ENCODE measurements at places on chromosomes 7 and 10. TPM values are rescaled to one million over a fixed set of nuclear protein-coding genes. Genes with fewer than 3 reads are reported as not detected.
A peak's percentile ranks its signal among the peaks of the same experiment; 100 is the strongest.

The TEX47 gene
- not detected for total RNA-seq

DNA sequence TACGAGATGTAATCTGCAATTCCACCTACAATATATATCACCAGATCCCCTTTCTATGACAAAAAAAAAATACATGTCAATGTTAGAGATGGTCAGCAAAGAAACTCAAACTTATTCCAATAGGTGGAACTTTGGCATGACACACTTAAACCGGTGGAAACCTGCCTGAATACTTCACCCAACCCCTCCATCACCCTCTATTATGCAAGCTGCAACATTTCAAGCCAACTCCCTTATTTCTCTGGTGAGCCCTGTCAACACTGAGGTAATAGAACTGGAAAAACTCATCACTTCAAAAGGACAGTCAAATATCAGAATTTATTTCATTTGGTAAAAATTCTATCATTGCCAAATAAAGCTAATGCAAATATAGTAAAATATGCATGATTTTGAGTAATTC is 3.6 kb downstream of the ZNF438 start:
- no peak for DNase-seq

DNA sequence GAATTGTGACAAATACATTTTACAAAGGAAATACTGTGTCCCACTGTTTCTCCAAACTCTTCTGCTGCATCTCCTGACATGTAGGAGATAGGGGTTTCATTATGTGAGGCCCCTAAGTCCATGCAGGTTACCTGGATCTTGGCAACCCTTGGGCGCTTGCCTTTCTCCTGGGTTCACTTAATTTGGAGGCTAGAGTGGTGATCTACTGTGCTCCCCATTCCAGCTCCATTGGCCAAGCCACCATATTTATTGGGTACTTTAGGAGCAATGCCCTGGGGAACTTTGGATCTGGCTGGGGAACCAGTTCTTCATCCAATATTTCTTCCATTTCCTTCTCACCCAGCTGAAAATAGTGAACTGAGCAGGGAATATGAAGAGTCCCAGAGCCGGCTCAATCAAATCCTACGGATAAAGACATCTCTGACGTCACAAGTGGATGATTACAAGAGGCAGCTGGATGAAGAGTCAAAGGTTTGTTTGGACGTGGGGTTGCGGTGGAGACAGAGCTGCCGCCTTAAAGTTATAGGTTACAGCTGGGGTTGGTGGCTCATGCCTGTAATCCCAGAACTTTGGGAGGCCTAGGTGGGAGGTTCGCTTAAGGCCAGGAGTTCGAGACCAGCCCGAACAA is 18.5 kb downstream of the MYH16 start:
- no peak for DNase-seq

The ABCB1 gene
- not detected for total RNA-seq

- DNase-seq, result no peak
Observed at GRCh38 chr10:1309617-1310270, 253.6 kb downstream of the WDR37 start.

The RBM20 gene
- 1.3 TPM for total RNA-seq

DNA sequence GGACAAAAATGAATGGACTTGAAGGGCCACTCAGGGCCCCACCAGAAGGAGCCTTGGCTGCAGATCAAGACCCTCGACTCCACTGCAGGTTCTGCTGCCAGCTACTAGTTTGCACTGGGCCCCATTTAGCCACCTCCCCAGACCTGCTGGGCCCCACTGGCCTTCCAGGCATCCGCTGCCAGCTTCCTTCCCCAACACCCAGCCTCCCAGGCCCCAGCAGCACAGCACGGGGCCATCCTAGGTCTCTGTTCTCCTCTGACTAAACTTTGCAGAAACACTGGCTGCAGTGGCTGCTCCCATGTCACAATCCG is 277.4 kb upstream of the KLF14 start:
- DNase-seq, result no peak

DNA sequence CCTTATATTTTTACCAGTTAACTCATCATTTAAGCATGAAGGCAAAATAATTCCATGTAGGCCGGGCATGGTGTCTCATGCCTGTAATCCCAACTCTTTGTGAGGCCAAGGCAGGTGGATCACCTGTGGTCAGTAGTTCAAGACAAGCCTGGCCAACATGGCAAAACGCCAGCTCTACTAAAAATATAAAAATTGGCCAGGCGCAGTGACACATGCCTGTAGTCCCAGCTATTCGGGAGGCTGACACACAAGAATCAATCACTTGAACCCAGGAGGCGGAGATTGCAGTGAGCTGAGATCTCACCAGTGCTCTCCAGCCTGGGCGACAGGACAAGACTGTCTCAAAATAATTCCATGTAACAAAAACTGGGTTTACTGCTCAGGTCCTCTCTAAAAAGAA is 18.3 kb downstream of the HNRNPA2B1 start:
- DNase-seq, result peak; percentile 16

DNA sequence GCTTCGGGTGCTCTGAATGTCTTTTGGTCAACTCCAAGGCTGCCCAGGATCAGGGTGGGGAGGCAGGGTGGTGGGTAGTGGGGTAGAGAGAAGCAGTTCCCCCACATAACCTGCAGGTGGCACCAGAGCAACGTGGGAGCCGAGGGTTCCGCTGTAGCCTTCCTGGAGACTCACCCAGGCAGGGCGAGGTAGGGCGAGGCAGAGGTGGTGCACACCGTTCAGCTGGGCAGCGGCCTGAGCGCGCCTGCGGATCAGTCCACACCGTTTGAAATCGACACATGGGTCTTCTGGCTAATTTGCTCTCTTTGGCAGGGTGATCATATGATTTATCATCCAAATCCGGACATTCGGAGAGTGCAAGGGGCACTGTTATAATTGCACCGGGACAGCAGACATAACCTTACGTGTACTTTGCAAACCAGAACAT is 41.4 kb upstream of the MAP3K8 start:
- peak; percentile 75 for DNase-seq

DNA sequence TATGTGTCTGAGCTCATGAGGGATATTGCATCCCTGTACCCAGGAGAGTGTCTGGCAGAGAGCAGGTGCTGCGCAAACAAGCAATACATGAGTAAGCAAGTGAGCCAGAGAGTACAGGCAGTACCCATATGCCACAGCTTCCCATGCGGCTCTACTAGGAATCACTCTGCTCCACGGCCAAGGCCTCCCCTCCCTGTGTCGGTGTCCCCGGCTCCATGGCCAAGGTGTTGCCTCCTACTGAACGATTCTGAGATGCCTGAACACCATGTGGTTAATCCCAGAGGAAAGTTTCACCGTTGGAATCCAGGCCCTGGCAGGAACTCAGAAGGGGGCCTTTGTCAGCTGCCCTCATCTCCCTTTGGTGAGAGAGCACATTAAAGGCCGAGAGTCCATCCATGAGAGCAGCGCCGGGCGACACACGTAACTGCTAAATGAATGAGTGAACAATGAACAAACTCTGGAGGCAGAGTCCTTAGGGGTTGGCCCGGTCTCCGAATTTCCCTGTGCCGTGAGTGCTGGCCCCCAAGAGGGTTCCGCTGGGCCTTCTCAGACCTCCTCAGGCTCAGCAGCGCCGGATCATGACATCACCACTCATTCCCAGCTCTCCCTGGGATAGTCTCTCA is 136.0 kb upstream of the FAM20C start:
- DNase-seq, result no peak

Measured in PC-3 (cell line).